ENCODE measurements at places on chromosomes 7 and 10.

- no peak for DNase-seq
Observed at GRCh38 chr7:100693312-100694097, 545 bp downstream of the GIGYF1 start.

DNA sequence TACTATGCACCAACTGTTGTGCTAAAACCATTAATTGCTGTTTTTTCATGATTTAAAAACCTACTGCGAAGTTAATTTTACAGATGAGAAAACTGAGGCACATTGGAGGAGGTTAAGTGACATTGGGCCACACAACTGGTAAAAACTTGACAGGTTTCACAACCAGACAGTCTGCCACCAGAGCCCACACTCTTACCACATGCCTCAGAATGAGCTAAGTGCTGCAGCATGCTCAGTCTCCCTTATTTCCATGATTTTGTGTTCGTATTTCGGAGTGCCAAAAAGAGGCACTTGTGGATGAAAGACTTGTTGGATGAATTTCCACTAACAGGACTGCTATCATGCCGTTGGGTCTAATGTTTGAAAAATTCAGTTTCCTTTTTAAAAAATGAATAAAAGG, 77.4 kb downstream of the PCLO start:
- DNase-seq, result no peak

DNA sequence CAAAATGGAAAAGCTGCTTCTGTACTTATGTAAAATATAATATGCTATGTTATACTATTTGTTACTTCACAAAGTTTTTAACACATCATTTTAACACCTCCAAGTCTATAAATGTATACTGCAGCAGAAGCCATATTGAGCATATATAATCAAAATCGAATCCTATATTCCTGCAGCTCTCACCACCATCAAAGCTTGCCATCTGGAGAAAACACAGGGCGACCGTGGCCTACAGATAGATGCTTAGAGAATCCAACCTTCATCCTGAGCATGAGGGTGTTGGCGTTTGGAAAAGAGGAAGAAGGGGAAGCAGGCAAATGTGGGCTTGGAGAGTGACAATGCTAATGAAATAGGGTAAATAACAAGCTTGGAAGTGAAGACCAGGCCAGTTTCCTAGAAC, 258.8 kb upstream of the IMMP2L start:
- no peak for DNase-seq

DNA sequence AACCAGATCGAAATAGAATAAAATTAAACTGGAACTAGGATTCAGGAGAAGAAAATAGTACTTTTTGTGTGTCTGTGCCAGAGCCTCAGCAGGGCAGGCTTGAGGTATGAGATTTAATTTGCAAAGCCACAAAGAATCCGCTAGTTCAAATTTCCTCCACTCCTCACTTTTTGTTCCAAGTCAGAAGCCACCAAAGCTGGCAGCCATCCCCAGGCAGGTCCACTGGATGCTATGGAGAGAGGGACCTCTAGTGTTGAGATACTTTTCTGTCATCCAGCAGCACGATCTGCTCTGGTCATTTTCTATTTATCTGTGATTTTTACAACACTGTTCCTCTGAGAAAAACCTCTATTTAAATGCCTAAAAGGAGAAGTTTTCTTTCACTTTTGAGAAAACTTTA, 147.9 kb upstream of the FRMD4A start:
- peak; percentile 23 for DNase-seq

DNA sequence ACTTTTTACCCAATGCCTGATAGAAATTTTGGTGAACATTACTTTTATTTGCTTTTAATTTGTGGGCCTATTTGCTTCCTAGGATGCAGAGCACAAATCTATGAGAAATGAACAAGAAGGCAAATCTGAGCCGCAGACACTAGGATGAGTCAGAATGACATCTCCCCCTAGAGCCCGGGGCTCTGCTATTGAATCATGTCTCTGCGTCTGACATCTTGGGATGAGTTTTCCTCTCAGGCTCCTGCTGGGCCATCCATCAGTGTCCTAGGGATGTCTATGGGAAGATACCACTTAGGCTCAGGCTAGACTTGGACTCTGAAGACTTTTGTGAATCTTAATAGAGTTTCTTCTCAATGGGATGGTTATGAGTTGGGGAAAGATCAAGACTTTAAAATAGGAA, 157.3 kb upstream of the MTPN start:
- peak; percentile 17 for DNase-seq

DNA sequence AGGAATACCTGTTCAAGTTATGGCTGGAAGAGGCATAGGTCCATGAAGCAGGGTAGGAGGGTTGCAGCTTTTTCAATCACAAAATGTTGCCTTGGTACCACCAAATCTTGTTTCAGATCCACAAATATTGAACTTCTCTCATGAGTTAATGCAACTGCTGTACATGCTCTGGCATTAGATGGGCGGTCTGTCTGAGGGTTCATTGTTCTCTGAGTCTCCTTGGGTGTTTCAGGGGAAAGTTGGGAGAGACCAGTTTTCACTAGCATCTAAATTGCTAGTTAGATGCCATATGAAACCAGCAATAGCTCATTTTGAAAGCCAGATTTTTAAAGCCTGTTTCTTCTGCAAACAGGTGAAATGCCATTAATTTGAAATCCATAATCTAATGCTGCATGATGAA, 27.8 kb upstream of the ELMO1 start:
- no peak for DNase-seq

- no peak for DNase-seq
Observed at GRCh38 chr7:16850614-16851466, 30.9 kb downstream of the AGR3 start.

- DNase-seq, result no peak
Observed at GRCh38 chr10:124743191-124744101, 732 bp downstream of the FAM53B start.

DNA sequence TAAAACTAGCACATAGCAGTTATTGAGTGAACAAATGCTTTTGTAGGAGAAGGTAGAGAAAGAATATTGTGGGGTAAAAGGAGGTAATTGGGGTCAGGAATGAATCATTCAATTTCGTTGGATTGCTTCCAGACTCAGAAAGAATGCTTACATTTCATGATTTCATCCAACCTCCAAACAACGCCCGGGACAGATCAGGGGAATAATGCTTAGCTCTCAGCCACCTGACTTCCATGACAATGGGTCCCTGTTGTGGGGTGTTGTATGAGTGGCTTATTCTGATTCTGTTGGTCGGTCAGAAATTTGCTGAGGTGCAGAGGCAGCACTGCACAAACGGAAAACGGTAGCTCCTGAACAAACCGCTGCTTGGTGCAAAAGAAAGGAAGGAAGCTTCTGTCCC, 24.0 kb upstream of the INPP5F start:
- DNase-seq, result no peak

- DNase-seq, result no peak
Observed at GRCh38 chr10:7551289-7551688, 115.5 kb downstream of the ITIH5 start.

GRCh38 chr10:87506956-87507355, 2.3 kb downstream of the MINPP1 start:
- no peak for DNase-seq

GRCh38 chr7:51308265-51308664, 8.3 kb downstream of the COBL start:
- no peak for DNase-seq

DNA sequence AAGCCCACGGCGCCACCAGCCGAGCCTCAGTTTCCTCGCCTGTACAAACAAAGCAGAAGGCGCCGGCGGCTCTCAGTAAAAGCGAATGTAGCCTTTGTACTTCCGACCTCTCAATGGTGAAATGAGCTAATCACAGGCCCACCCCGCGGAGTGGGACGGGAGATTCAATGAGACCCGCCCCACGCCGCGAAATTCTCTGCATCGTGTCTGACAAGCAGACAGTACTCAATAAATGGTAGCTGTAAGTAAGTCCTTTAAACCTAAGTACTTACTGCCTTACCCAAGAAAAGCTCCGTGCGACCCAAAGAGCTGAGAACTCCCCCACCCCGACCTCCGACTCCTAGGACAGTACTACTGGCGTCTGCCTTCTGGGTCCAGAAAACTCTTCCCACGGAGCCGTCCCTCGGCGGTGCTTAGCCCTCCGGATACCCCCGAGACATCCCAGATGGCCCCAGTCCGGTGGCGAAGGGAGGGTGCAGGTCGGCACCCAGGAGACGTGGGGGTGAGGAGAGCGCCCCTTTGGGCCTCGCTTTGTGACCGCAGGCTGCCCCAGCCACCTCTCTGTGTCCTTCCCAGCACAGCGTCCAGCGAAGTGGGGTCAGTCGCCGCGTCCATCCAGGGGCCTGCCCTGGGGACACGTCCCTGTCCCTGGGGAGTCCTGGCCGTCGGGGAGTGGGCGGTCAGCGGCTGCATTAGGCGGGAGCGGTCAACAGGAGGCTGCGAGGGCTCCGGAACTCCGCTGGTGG, 972 bp upstream of the CXCL12 start:
- DNase-seq, result no peak

DNA sequence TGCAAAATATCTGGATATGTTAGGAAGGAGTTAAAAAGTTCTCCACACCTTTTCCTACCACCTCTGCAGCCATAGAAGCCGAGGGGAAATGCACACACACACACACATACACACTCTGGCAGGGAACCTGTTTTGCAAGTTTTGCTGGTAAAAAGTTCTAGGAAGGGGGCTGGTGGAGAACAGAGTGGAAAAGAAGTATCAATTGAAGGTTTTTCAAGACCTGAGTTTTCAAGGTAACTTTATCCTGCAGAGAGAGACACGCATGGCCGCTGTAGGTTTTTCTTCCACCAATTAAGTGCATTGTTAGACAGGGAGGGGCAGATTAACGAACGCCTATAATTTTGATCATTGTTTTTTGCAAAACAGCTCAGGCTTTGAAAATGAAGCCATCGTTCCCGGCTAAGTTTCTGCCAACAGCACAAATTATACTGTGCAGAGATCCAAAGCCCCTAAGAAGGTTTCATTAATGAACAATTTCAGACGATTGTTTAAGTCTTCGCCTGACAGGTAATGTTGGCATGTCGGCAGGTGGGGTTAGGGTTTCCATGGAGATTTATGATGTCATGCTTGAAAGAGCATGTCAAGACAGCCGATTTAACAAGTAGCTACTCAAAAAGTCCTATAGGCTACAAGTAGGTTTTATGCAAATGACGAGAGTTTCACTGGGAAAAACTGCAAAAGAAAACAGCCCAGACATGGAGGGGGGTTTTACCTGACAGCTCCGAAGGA, 29.7 kb downstream of the KIAA1217 start:
- no peak for DNase-seq

DNA sequence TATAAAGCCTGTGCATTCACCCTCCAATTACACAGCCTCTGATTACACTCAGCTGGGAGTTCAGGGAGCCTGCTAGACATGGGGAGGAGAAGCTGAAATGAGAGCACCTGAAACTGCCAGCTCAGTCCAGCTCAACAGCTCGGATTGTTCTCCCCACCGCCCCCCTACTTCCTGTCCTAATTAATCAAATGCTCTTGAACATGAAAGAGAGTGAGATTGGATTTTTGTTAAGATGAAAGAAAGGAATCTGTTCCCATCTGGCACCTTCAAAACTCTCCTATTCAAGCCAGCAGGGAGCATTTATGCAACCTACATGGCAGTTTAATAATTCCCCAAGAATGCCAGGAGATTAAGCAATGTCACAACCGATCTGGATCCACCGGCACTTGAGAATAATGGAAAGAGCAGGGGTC, 98.0 kb downstream of the NPSR1 start:
- DNase-seq, result no peak

- DNase-seq, result peak; percentile 8
Observed at GRCh38 chr10:91088300-91089140, 131.9 kb upstream of the PCGF5 start.

DNA sequence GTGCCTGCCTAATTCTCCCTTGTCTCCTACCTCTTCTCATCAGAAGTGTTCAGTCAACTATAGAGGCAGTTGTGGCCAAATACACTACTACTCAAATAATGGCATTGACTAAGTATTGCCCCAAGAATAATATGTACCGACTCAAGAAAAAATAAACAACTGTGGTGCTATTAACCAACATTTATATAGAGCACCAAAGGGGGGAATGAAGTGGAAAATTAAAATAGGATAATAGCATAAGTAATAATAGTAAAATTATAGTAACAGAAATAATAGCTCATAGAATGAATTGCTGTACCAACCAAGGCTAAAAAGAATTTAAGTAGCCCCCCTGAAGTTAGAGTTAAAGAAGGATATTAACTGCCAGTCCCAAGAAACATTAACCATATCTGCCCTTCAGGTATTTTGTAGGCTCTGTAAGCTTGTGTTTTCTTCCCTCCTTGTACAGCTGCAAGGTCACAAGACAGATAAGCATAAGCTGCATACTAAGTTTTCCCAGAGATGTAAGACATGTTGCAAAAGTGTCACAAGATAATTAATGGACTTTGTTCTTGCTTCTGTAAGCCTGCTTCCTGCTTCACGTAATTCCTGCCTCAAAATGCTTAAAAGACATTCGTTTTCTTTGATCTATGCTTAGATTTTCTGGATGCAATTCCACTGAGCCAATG, 10.9 kb upstream of the CYREN start:
- no peak for DNase-seq

GRCh38 chr10:119461923-119462322, 80.6 kb downstream of the RGS10 start:
- DNase-seq, result no peak

GRCh38 chr7:29091715-29092114, 54.6 kb downstream of the CPVL start:
- peak; percentile 66 for DNase-seq

DNA sequence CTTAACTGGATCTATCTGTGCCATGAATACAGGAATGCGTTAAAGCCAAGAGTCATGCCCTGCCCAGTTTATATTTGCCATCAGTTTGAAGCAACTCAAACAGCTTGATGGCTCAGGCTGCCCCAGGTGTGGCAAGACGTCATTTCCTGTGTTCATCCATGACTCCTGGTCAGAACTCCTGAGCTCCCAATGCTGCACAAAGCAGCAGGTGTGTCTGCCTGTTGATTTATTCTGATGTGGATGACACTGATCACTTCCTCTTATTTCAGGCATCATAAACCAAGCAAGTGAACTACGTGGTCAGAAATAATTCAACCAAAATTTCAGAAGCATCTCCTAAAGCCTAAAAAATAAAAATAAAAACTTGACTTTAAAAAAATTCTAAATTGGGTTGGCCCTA, 68.5 kb downstream of the EZH2 start:
- no peak for DNase-seq

DNA sequence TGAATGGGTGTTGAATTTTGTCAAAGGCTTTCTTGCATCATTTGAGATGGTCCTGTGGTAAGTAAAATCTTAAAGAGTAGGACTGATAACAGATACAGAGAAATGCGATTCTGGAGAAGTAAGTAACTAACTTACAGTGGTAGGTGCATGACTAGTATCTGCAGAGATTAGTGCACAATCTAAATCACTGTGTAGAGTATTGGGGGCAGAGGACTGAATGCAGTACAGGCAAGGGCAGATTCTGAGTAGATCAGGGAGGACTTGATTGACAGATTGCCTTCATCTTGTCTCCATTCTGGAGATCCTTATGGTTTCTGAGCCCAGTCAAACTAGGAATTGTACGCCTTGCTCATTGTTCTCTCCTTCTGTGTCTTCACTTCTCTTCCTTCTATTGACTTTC, 736.0 kb downstream of the AUTS2 start:
- no peak for DNase-seq

DNA sequence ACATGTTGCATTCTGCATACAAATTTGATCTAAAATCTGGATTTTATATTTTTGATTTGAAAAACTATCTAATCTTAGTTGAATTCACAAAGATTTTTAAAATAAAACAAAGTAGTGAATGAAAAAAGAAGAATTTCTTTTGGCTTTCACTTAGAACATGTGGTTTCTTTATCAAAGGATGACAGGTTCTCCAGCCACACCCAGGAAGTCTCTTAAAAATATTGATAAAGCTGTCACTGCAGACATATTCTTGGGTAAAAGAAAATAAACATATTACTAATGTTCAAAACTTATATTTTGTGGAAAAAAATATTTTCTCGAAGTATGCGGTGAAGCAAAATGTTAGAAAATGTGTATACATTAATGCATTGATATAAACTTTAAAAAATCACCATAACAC, 44.3 kb downstream of the ARL4A start:
- no peak for DNase-seq
